ENCODE measurements at places on chromosomes 3 and 15.

GRCh38 chr15:32970847-32971246 is 223.7 kb downstream of the FMN1 start:
- DNase-seq: no peak

- DNase-seq: no peak
These were observed 479.4 kb downstream of the FOXP1 start for GRCh38 chr3:71104121-71104541.

GRCh38 chr15:40558952-40559742 is 5.7 kb downstream of the CCDC32 start:
- no peak for DNase-seq

DNA sequence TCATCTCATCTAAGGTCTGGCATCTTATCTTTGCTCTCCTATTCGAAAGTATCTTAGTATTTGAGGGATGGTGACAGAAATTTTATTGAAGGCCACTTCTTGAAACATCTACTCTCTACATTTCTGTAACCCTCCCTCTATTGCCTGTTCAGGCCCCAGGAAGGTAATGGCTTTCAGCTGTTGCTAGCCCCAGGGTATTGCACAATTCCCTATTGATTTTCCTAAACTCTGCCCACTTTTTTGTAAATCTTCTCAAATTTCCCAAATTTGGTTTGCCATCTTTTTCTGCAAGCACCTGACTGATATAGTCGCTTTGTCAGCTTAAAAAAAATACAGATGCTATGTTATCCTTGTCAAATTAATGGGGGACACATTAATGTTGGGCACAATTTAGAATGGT is 242.1 kb downstream of the RAP2B start:
- no peak for DNase-seq

DNA sequence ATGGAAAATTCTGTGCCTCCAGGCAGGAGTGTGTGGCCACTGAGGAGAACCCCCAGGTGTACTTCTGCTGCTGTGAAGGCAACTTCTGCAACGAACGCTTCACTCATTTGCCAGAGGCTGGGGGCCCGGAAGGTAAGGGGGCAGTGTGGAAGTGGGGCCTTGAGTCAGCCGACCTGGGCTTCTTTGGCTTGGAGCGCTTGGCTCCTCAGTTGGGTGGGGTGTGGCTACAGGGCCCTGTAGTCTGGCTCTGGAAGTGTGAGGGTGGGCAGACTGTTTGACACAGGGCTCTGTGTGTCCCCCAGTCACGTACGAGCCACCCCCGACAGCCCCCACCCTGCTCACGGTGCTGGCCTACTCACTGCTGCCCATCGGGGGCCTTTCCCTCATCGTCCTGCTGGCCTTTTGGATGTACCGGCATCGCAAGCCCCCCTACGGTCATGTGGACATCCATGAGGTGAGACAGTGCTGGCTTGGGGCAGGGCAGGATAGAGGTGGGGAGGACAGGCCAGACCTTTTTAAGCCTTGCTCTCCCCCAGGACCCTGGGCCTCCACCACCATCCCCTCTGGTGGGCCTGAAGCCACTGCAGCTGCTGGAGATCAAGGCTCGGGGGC is 18.2 kb upstream of the EXOG start:
- no peak for DNase-seq

DNA sequence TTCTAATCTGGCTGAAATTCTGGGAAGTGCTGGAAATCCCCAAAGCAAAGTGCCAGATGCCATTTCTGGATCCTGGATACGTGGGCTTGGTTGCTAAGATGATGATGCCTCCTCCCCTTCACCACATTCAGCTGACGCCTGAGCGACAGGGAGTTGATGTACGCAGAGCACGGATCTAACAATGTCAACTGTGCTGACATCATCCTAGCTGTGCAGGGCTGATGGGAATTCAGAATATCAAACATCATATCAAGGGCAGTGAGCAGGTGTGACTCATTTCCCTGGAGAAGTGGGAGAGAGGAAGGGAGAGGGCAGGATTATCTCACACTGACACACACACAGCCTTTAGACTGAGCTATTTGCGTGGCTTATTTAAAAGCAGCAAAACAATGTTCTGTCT is 92.6 kb upstream of the ZBTB20 start:
- DNase-seq: peak; percentile 77

- DNase-seq: no peak
These were observed 51.7 kb downstream of the CASR start for GRCh38 chr3:122235147-122235546.
